EL (cell line): ENCODE measurements at places on chromosomes 12 and 14.

DNA sequence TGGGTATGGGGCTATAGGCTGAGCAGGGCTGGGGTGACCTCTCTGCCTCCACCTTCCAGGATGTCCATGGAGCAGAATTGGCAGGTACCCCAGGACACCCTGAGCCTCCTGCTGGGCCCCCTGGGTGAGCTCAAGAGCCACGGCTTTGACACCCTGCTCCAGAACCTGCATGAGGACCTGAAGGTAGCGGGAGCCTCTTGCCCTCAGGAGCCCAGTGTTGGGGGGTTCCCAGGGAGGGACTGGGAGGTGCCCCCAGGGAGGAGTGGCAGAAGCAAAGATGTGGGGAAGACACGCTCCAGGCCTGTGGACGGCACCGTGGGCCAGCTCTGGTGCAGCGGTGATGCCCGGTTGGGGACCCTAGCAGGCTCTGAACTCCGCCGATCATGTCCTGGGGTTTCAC, 8.3 kb downstream of the TNFAIP2 start:
- DNase-seq: no peak

DNA sequence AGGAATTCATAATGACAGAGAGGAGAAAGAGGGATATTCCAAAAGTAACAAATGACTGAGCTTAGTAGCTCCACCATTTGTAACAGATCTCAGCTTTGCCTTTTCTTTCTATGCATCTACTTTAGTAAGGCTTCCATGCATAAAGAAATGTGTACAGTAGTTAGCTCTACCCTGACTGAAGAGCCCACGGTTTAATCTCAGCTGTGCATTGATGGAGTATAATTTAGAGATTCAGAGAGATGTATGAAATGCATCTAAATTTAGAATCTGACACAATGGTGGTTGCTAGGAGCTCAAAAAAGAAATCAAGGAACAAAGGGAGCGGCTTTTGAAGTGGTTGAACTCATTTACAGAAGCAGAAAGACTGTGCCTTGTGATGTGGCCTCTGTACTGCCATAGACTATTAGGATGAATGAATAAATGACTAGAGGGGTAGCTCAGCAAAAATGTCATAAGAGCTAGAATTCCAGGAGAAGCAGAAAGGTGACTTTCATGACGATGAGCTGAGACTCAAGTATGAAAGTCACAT, 838.6 kb downstream of the RPS29 start:
- DNase-seq: no peak

GRCh38 chr14:92750994-92751400, 2.6 kb upstream of the LGMN start:
- DNase-seq: no peak

DNA sequence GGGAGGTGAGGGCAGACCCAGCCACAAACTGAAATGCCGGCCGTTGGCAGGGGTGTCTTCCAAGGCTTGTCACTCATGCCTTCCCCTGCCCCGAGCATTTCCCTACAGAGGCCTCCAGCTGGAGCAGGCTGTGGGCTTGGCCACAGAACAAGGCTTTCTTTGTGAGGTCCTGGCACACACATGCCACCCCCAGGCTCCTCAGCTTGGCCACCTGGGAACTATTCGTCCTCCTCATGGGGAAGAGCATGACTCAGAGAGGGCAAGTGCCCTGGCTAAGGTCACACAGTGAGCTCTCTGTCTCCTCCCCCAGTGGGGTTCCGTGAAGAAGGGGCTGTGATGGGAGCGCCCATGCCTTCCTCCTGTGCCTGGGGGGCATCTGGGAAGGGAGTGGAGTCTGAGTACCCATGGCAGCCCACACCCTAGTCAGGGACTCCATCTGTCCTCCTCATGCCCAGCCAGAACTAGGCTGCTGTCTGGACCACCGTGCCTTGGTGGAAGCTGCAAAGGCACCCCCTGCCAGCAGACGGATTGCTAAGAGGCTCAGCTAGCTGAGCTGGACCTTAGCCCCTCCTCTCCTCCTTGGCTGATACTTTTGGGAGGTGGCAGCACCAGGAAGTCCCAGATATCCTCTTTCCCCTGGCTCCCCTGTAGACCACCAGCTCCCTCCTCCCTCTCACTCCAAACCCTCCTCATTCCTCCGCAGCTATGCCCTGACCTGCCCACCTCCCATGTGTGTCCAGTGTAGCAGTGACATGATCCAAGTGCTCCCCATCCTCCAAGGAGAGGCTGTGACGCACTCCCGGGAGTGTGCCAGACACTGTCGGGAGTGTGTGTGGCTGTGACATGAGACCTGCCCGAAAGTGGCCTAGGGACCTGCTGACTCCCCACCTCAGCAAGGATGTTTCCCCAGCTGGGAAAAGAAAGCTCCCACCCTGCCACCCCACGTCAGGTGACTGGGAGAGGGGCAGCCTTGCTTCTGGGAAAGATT, 21.4 kb downstream of the ABCB9 start:
- peak; percentile 62 for DNase-seq

DNA sequence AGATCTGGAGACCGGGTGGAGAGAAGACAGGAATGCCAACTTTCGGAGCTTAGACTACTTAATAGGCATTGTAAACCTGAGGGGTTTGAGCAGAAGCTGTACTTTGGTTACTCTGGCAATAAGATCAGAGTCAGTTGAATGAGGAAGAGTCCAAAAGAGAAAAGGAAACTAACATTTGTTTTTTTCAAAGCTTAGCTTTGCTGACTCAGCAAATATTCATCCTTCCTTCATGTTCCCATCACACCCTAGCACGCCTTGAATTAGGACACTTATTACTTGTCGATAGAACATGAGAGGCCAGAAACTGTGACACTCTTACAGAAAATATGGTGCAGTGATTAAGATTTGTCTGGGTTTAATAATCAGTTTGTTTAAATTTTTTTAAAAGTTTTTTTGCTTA, 266.9 kb upstream of the ATP2B1 start:
- no peak for DNase-seq

- DNase-seq: no peak
Measured at GRCh38 chr12:116474899-116475298, 84.3 kb upstream of the MAP1LC3B2 start.

- no peak for DNase-seq
Measured at GRCh38 chr14:57375156-57375555, 15.2 kb upstream of the NAA30 start.

GRCh38 chr12:64733857-64734256, 25.3 kb downstream of the GNS start:
- peak; percentile 53 for DNase-seq

GRCh38 chr12:68481181-68481941, 129.3 kb upstream of the RAP1B start:
- DNase-seq: no peak

DNA sequence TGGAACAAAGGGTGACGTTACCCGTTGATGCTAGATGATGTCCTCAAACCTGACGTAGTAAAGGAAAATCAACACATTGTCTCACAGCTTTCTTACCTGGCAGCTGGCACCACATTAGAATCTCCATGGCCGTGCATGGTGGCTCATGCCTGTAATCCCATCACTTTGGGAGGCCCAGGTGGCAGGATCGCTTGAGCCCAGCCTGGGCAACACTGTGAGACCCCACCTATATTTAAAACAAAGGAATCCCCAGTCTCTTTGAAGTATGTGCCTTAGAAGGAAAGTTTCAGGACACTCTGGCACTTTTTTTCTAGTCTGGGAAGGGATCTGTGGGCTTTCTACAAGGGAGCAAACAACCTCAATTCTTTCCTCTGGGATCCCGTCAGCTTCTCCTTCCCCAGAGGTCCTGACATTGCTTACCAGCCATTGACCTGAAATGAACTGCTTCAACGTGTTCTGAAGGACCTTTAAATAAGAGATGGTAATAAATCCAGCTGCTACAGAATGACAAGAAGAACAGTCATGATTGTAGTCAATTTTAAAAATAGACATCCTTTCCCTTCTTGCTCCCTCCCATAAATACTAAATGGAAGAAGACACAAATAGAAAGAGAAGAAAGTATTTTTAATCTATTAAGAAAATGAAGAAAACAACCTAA, 33.7 kb upstream of the TTC7B start:
- no peak for DNase-seq

DNA sequence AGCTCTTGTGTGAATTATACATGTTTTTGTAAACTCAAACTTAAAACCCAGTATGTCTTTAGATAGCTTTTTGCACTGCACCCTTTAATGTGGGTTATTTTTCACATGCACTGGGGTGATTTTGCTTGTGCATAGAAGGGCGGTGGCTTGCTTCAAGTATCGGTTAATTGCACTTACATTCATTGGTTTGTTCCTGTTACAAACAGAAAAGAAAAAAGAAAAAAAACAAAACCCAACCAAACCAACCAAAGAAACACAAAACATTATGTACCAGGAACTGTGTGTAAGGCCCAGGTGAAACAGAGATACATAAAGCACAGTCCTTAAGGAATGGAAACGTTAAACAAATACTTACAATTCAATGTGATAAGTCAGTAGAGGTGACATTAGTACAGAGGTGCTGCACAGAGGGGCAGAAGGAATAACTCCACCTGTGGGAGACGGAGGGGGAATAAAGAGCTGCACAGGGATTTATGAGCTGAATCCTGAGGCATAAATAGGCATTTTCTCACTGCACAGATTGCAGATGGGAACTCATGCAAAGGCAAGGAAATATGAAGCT, 151.4 kb downstream of the KTN1 start:
- no peak for DNase-seq

GRCh38 chr14:54010981-54011380, 54.4 kb upstream of the BMP4 start:
- DNase-seq: no peak

GRCh38 chr12:113142173-113142885, 6.8 kb upstream of the RASAL1 start:
- DNase-seq: no peak

GRCh38 chr12:50110127-50110761, 1.8 kb upstream of the COX14 start:
- peak; percentile 57 for DNase-seq

- no peak for DNase-seq
Measured at GRCh38 chr12:47362126-47362705, 282.5 kb upstream of the AMIGO2 start.

- DNase-seq: no peak
Measured at GRCh38 chr14:68113343-68113930, 293.9 kb downstream of the RAD51B start.

GRCh38 chr12:5163661-5164060, 120.0 kb downstream of the KCNA5 start:
- DNase-seq: peak; percentile 52

DNA sequence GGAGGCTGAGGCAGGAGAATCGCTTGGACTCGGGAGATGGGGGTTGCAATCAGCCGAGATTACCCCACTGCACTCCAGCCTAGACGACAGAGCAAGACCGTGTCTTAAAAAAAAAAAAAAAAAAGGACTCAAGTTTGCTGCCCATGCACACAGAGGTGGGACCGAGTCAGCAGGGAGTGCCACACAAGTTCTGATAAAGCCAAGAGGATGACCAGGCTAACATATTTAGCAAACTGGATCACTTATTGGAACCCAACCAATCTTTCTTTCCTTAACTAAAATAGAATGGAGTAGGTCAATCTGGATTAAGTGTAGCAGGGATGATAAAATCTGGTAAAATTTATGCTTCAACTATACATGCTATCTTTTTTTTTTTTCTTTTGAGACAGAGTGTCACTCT, 190.4 kb upstream of the FOXN3 start:
- peak; percentile 32 for DNase-seq

- DNase-seq: no peak
Measured at GRCh38 chr14:96705422-96706092, 91.6 kb upstream of the VRK1 start.

- DNase-seq: no peak
Measured at GRCh38 chr14:52049721-52050588, 18.9 kb downstream of the NID2 start.

DNA sequence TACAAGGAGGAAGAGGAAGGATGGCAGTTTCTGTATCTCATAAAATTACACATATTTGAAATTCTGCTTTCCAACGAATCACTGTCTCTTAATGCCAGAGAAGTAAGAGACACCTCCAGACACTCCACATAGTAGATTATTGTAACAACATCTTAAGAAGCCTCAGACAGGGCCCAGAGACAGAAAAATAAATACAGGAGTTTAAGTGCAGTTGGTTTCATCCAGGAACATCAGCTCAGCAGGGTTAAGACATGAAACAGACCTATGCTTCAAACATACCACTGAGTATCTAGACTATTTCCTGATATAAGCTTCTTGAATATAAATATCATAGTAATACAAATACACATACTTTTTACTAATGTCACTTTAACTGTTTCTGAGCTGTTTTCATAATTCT, 290.3 kb downstream of the ADAMTS20 start:
- no peak for DNase-seq

DNA sequence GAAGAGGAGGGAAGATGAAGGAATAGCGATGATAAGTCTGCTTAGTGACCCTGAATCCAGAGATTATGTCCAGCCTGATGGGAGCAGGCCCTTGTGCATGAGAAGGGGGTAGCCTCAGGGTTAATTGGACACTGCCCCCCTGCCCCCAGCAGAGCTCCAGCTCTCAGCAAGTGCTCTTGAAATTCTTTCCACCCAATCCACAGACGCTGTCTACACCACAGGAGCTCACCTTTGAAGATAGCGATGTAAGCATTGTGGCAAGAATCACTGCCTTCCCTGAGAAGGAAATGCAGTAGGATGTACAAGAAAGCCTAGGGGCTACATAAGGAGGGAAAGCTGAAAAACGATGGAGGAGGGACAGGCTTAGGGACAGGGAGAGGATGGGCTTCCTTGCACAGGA, 39.4 kb downstream of the CRACR2A start:
- no peak for DNase-seq

GRCh38 chr14:22549981-22550673, 38.9 kb downstream of the DAD1 start:
- peak; percentile 40 for DNase-seq

DNA sequence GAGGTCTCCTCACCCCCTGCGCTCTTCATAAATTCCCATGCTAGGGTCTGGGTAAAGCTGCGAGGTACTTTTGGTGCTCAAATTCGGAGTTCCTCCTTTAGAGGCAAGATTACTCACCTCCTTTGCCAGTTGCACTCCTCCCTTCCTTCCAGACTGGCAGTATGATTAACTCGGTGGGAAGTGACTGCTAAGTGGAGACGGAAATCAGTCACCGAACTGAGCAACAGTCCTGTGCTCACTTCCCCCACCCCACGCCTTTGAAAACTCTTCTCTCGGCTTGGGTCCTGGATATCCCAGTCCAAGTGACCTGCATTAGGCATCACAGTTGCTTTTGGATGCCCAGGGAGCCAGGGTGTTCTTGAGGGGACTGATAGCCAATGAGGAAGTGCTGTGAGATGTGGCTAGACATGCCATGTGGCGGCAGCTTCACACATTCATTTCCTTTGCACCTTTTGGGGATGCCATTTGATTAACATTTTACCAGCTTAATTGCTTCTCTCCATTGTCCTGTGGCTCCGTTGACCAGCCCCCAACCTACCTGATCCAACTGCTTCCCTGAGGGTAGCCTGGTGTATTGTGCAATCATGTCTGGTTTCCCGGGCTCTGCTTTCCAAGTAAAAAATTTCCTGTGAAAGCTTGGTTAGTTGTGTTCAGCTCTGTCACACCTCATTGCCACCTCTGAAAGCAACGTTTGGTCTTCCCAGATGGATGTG, 840 bp downstream of the PNP start:
- DNase-seq: peak; percentile 76

DNA sequence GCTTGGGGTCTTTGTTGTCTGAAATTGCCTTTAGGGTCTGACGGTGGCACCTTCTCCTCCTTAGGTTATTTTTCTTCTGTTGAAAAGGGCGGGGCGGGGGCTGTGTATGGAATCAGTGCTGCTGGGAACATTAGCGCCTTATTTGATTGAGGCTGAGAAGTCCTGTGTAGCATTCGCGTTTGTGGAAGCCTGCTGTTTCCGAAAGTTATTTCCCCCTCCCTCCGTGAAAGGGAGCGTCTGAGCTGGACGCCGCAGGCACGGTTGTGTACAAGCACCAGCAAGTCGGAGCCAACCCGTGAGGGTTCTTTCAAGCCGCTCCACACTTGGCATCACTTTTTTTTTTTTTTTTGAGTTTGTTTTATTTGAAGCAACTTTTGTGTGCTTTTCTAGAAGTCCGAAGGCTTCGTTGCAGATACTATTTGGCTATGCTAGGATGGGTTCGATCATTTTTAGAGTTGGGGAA, 1.1 kb downstream of the SYNE2 start:
- peak; percentile 82 for DNase-seq
